ENCODE measurements at places on chromosomes 5 and 9.

- no peak for DNase-seq
These were observed 192.3 kb upstream of the GLRA1 start for GRCh38 chr5:152116934-152117333.

DNA sequence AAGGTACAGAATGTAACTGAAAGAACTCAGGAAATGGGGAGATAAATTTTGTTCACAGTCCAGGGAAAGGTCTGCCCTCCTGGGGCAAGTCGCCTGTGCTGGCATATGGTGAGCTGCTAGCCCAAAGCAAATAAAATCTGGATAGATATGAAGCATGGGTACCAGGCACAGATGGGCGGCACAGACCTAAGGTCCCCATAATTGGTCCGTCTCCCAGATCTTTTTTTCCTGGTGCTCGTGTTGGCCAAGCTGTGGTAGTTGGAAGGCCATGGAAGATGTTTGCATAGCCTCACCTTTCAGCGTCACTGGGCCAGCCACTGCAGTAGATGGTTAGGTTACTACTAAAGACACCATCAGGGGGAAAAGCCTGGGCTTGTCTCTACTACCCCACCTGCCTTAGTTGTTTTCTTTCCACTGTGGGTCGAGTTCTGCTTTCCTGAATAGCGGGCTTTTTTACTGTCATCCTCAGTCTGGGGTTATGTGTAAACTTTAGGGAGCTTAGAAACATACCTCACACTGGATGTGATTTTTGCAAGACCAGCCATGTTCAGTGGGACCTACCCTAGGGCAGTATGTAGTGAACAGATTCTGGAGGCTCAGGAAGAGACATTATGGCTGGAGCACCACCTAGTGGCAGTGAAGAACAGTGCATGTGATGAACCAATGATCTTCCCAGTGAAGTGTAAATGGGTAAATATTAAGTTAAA lies 24.2 kb upstream of the GLRX start:
- DNase-seq, result peak; percentile 62

DNA sequence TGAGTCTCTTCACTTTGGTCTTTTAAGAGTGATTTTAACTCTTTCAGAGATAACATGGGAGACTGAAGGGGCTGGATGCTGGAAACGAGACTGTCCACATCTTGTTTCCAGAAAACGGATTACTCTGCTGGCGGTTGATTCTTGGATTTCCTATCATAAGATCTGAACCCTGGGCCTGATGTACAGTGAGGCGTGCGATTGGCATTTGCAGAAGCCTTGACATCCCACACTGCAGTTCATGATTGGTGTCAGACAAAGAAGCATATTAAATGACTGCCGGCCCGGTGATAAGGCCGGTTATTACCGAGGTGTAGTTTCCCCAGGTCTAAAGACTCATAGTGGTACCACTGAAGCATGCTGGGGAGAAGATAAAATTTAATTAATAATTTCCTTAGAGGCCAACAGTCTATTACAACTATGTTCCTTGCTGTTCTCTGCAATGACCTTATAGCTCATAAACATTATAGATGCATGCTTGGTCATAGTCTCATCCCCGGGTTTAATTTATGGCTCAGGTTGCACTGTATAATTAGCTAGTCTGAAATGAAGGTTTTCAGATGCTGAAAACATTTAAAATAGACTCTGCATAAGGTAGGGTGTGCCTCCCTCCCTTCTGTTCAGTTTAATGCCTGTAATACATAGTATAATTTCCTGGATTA lies 99.2 kb downstream of the PPP2R2B start:
- no peak for DNase-seq

DNA sequence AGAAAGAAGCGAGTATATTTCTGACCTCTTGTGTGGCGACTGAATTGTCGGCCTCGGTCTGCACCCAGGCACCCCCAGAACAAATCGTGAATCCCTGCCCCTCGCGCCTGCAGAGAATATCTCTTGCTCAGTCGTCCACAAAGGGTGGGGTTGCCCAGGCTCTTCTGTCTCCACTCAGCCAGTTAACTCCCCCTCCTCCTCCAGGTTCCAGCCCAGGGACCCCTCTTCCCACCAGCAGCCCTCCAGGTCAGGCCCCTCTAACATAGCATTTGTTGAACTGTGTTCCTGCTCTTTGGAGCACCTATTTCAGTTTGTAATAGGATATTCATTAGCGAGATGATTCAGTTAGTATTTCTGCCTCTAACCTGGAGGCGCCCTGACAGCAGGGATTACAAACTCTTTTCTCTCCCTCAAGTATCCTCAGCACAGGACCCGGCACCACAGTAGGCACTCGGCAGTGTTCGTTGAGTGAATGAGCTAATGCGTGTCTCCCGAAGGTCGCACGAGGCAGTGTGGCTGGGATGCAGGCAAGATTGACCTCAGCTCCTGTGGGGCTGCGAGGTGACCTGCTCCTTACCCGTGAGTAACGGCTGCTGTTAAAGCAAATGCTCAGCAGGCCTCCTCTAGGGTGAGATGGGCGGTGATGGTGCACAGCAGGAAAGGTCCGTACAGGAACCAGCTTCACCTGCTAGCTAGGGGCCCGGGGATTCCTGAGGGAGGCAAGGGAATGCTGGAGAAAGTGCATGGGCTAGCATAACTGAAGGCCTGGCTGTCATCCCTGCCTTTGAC lies 25.8 kb downstream of the ZBTB34 start:
- no peak for DNase-seq

DNA sequence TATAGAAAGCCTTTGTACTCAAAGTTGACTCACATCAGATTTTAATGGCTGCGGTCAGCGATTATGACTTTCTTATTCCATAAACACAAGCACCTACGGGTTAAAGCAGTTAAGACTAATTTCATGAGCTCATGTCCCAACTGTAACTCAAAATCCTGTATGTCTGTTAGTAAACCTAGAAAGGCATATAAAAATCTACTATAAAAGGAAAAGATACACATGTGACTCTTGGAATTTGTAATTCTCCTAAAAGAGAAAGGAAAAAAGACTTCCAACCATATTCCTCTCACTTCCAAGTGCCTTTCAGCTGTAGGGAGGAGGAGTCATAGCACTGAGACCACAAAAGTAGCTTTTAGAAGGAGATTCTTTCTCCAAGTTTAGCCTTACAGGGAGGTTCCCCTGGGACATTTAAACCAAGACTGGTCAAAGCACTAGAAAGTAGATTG lies 129.1 kb downstream of the EBF1 start:
- no peak for DNase-seq

DNA sequence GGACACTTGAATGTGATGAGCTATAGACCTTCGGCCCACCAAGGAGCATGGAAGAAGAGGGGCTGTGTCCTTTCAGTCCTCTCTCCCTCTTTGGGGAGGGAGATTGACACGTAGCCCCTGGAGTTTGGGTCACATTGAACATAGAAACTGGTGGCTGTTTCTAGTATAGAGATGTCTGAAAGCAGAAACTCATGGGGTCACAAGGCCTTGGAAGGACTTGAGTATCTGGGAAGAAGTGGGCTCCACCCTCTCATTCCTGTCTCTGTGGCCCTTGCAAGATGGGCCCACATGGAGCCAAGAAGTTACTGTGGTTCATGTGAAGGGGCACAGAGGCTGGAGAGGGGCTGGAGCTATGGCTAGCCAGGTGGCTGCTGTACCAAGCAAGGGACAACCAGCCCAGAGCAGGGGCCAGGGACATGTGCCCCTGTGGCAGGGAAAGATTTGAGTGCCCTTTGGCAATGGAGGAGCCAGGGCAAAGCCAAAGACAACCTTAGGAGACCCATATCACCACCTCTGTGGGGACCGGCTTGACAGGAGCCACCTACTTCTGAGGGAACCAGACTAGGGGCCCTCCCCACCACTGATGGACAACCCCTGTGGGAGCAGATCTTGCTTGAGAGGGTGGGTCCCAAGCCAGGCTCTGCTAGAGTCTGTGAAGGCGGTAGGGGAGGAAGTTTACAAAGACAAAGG lies 12.8 kb upstream of the ANGPTL2 start:
- DNase-seq, result no peak

DNA sequence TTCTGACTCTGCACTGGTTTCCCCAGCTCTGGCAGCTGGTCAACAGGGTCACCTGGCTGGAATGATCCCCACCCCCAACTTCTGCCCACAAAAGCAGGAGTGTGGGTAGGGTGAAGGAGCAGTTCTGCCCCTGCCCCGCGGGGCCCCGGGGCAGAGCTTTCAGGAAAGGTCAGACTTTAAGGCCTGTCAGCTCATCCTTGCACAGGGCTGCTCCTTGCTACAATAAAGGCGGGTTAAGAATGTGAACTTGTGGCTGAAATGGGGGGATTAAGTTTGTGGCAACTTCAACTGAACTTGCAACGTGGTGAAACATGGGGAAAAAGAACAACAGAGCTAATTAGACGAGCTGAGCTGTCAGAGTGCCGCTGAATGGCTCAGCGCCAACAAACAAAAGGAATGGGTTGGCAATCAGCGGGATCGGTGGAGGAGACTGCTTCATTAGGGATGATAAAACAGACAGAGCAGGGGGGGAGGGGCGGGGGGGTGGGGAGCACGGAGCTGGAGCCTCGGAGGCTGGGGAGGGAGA lies 50.8 kb downstream of the CRB2 start:
- no peak for DNase-seq

DNA sequence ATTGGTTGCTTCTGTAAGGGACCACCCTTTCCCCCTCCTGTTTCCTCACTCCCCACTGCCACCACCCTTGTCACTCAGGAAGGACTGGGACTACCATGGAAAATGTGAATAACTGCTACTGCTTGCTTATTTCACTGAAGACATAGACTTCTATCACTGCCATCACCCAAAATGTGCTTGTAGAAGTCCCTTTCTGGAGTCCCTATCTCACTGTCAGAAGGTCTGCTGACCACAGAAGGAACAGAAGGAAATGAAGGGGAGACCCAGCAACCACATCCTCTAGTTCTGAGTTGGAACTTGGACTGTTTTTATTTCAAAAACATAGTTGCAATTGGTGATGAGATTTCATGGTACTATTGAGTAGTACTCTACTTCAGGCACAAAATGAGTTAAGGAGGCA lies 122.5 kb downstream of the NPR3 start:
- no peak for DNase-seq

DNA sequence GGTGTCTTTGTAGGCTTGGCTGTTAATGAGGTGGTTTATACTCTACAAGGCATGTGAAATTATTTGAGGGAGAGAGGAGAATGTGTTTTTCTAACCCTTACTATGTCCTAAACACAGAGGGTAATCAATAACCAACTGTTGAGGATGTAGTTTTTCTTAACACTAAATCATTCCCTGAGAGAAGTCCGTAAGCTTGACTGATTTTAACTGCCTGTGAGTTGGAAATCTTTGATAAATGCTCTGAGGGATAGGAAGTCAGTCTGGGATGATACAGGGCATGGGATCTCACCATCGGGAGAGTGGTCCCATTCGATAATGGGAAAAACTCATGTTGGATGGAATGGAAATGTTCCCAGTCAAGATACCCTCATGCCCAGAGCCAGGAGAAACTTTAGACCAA lies 249.6 kb downstream of the PDZD2 start:
- DNase-seq, result no peak

- no peak for DNase-seq
These were observed 977 bp upstream of the PRDM12 start for GRCh38 chr9:130663258-130663976.

- no peak for DNase-seq
These were observed 216.7 kb downstream of the BNC2 start for GRCh38 chr9:16653491-16654399.

- no peak for DNase-seq
These were observed 199.7 kb downstream of the HSPA4 start for GRCh38 chr5:133251296-133252132.

DNA sequence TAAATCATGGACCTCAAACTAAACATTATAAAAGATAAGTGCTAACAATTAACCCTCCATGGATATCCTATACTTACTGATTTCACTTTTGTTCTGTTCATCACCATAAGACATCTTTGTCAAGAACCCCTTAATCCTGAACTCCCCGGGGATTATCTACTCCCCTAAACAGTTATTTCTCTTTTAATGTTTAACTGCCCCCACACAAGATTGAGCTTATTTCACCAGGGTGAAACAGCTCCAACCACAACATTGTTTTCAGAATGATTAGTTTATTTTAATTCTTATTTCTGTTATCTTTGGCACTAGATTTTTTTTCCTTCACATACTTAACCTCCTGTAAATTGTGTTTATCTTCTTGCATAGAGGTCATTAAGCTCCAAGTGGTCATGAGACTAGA lies 103.2 kb upstream of the HCN1 start:
- DNase-seq, result no peak

DNA sequence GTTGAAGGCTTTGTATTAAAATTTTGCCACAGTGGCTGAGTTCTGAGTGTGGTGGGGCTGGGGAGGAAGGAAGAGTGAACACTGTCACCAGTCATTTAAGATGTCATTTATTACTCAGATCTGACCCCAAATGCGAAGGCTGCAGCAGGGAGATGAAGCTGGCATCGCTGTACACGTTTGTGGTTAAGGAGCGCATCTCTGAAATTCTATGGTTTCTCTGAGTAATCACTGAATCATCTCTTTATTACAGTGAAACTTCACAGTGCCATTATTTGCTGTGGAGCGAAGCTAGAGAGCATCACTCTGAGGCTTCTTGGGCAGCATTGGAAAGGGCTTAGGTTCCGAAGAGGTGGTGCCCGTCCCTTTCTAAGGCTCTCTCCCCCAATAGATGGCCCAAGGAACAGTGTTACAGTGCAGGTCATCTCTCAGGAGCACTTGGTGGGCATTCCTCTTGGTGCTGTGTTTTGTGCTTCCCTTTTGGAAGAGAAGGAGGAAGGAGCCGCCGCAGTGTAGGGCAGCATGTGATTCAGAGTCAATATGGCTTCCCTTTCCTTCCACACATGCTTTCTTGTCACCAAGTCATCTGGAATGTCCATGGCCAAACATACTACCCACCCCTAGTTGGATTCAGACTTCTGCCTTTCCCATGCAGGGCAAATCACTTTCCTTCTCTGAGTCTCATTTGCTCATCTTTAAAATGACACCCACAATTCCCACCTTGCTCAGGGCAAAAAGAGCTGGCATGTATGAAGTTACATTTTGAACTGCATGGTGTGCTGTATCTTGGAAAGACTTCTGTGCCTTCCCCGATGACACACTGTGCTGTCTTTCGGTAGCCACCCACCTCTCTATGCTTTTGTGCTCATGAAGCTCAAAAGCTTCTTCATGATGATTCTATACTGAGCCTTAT lies 9.3 kb upstream of the TEX48 start:
- no peak for DNase-seq

DNA sequence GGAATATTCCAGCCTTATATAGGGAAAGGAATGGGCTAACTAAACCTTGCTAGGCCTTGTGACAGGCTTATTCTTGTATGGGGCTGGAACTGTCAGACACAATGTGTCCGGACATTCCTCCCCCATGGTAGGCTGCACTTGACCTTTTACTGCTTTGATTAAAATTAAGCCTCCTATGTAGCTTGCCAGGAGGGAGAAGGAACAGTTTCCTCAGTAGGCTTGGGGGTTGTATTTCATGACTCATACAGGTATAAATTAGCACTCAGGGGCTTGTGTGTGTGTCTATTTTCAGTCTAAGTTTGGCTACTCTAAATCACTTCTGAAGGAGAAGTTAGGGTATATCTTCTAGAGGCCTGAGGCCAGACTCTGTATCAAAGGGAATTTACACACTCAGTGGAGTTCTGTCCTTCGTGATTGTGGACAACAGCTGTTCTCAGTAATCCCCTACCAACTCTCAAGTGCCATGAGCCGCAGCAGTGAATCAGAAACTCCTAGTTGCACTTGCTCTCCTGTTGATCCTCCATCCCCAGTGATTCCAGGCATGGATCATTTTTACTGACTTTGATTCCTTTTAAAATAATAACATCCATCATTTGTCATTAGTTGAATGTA lies 16.4 kb downstream of the ADAMTS16 start:
- no peak for DNase-seq

GRCh38 chr9:99305820-99306811 lies 84.0 kb downstream of the SEC61B start:
- no peak for DNase-seq
